ENCODE measurements at places on chromosomes 2 and 18. TPM values are rescaled to one million over a fixed set of nuclear protein-coding genes. Genes with fewer than 3 reads are reported as not detected.

Gene ANKRD30BL
- 0.16 TPM for total RNA-seq

Gene ITGB6
- not detected for total RNA-seq

Gene NEU2
- total RNA-seq: not detected

Gene MC2R
- not detected for total RNA-seq

Gene C2orf76
- total RNA-seq: 8.6 TPM

Gene CPO
- not detected for total RNA-seq

Gene TTLL4
- 14.2 TPM for total RNA-seq

Gene KCNS3
- total RNA-seq: not detected

Gene REG3A
- not detected for total RNA-seq

Gene THOC1
- total RNA-seq: 55.4 TPM

Gene LRRFIP1
- total RNA-seq: 29.2 TPM

Gene PTPRN
- total RNA-seq: 1.8 TPM

Gene PRKAG3
- total RNA-seq: 0.41 TPM

Gene GPR75
- 2.4 TPM for total RNA-seq

Gene DLGAP1
- total RNA-seq: 1.4 TPM

Gene WBP1
- total RNA-seq: 27.6 TPM

Gene CIB4
- total RNA-seq: not detected

Gene IL36RN
- not detected for total RNA-seq

Gene LBH
- 61.2 TPM for total RNA-seq

Gene CCL20
- total RNA-seq: not detected
